Naive B cell (primary cell): ENCODE measurements at places on chromosomes 2 and 18. TPM values are rescaled to one million over a fixed set of nuclear protein-coding genes. Genes with fewer than 3 reads are reported as not detected.
A peak's percentile ranks its signal among the peaks of the same experiment; 100 is the strongest.

The DSC3 gene
- not detected for polyA plus RNA-seq

GRCh38 chr2:222835143-222835822 lies 25.6 kb upstream of the ACSL3 start:
- H3K36me3 ChIP-seq: peaks cover 8% of the 10 kb centered on the region
- no peak for DNase-seq
- no peak overlapping the region for H3K4me3 ChIP-seq
- no peaks in the 10 kb centered on the region for H3K4me1 ChIP-seq
- no peak overlapping the region for H3K27ac ChIP-seq

DNA sequence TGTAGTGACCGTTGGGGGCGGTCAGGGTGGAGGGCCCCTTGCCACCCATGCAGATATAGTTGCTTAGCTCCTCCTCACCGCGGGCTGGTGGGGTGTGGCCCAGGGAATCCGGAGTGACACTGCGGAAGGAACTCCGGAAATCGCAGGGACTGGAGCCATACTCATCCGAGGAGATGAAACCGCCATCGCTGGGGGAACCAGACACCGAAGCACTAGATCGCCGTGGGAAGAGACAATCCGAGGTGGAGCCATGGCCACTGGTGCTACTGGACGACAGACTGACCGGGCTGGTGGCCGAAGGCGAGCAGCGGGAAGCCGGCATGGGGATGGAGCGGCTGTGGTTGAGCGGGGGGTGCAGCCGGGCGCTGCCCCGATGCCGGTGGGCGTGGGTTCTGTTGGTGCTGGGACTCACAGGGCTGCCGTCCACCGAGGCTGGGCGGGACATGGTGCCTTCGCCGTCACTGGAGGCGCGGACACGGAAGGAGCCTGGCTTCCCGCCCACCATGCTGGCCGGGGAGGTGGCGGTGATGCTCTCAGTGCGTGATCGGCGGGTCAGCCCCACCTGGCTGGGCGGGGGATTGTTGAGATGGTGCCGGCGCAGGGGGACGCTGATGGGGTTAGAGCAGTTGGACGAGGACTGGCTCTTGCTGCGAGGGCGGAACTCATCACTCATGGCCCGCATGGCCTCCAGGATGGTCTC lies 2.2 kb downstream of the IRS1 start:
- no peak overlapping the region for H3K27ac ChIP-seq
- H3K4me3 ChIP-seq: peak overlapping the region; percentile 67
- no peaks in the 10 kb centered on the region for H3K36me3 ChIP-seq

The CCDC178 gene
- not detected for polyA plus RNA-seq

GRCh38 chr2:55965276-55965675 lies 41.7 kb upstream of the EFEMP1 start:
- no peaks in the 10 kb centered on the region for H3K36me3 ChIP-seq
- H3K4me3 ChIP-seq: no peak overlapping the region
- DNase-seq: no peak
- H3K27me3 ChIP-seq: peaks cover 25% of the 10 kb centered on the region
- no peaks in the 10 kb centered on the region for H3K4me1 ChIP-seq
- H3K27ac ChIP-seq: no peak overlapping the region

The GCFC2 gene
- polyA plus RNA-seq: 37.0 TPM

The L3MBTL4 gene
- polyA plus RNA-seq: 7.0 TPM

The MRPL44 gene
- polyA plus RNA-seq: 40.6 TPM

The FSHR gene
- polyA plus RNA-seq: not detected

- DNase-seq: no peak
- H3K27ac ChIP-seq: peak overlapping the region; percentile 39
- peaks cover 3% of the 10 kb centered on the region for H3K27me3 ChIP-seq
- H3K4me3 ChIP-seq: no peak overlapping the region
- H3K4me1 ChIP-seq: peaks cover 8% of the 10 kb centered on the region
- H3K36me3 ChIP-seq: peaks cover 5% of the 10 kb centered on the region
These were observed 539.0 kb upstream of the TNP1 start for GRCh38 chr2:217398860-217399259.

The TMEM178A gene
- not detected for polyA plus RNA-seq

DNA sequence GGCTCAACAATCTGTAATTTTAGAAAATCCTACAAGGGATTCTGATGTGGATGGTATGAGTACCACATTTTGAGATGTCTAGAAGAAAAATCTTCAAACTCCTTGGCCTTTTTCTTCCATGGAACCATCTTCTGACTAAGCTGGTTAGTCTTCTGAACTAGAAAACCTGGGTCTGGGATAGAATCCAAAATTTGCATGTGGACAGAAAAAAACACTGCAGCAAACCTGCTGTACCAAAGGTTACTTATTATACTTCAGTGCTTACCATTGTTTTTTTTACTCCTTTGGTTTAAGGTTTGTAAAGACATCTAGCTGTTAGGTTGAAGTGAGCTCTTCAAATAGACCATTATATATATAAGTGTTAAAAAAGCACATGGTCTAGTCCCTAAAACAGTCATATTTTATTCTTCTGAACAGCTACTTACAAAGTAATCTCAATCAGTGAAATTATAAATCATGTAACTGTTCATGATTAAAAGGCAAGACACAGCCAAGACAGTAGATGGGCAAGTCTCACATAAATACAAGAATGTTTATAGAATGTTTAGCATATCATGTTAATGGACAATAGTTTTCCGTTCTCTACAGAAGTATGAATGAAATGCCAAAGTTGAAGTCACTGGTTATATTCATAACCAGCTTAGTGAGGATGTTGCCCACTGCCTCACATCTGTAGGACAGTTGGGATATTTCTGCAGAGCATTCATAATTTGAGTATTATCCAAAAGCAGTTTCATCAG lies 85.5 kb downstream of the ORC4 start:
- H3K4me1 ChIP-seq: no peaks in the 10 kb centered on the region
- no peak for DNase-seq
- H3K36me3 ChIP-seq: peaks cover 12% of the 10 kb centered on the region
- no peak overlapping the region for H3K27ac ChIP-seq
- no peak overlapping the region for H3K4me3 ChIP-seq
- no peaks in the 10 kb centered on the region for H3K27me3 ChIP-seq

DNA sequence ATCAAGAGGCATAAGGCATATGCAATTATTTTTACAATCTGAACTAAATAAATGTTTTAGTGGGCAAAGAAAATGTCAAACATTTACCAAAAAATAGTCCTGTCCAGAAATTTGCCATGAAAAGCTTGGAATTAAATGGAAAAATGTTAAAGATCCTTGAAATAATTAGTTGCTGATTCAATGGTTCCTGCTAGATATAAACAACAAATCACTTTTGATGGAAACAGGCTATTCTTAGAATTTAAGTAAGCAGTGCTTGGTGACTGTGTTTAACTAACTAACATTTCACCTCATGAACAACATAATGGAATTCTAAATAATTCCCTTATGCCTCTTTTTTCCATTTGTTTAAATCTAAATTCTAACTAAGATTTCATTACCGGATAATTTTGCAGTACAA lies 3.9 kb downstream of the RND3 start:
- no peak overlapping the region for H3K27ac ChIP-seq
- no peak for DNase-seq
- H3K27me3 ChIP-seq: peaks cover 54% of the 10 kb centered on the region
- no peaks in the 10 kb centered on the region for H3K36me3 ChIP-seq
- peaks cover 9% of the 10 kb centered on the region for H3K4me1 ChIP-seq

The POTEC gene
- not detected for polyA plus RNA-seq

GRCh38 chr2:206840999-206841398 lies 75.6 kb downstream of the FASTKD2 start:
- H3K27ac ChIP-seq: peak overlapping the region; percentile 59
- H3K27me3 ChIP-seq: no peaks in the 10 kb centered on the region
- no peak for DNase-seq
- H3K36me3 ChIP-seq: no peaks in the 10 kb centered on the region
- no peaks in the 10 kb centered on the region for H3K4me1 ChIP-seq
- H3K4me3 ChIP-seq: no peak overlapping the region

- H3K4me1 ChIP-seq: peaks cover 20% of the 10 kb centered on the region
- peak; percentile 4 for DNase-seq
- H3K36me3 ChIP-seq: no peaks in the 10 kb centered on the region
- H3K27me3 ChIP-seq: no peaks in the 10 kb centered on the region
- H3K4me3 ChIP-seq: peak overlapping the region; percentile 85
- peak overlapping the region; percentile 92 for H3K27ac ChIP-seq
These were observed 52.0 kb downstream of the KIF5C start for GRCh38 chr2:148926981-148927401.

The FTCDNL1 gene
- 1.7 TPM for polyA plus RNA-seq

The MTCL1 gene
- 0.26 TPM for polyA plus RNA-seq

The HRH4 gene
- not detected for polyA plus RNA-seq

- peaks cover 5% of the 10 kb centered on the region for H3K36me3 ChIP-seq
- peaks cover 60% of the 10 kb centered on the region for H3K4me1 ChIP-seq
- DNase-seq: peak; percentile 43
- no peaks in the 10 kb centered on the region for H3K27me3 ChIP-seq
These were observed 20.9 kb upstream of the TANK start for GRCh38 chr2:161139098-161139987.

GRCh38 chr18:54957296-54957832 lies 1.9 kb downstream of the CCDC68 start:
- no peak overlapping the region for H3K4me3 ChIP-seq
- H3K36me3 ChIP-seq: no peaks in the 10 kb centered on the region
- H3K4me1 ChIP-seq: peaks cover 4% of the 10 kb centered on the region
- peaks cover 57% of the 10 kb centered on the region for H3K27me3 ChIP-seq

DNA sequence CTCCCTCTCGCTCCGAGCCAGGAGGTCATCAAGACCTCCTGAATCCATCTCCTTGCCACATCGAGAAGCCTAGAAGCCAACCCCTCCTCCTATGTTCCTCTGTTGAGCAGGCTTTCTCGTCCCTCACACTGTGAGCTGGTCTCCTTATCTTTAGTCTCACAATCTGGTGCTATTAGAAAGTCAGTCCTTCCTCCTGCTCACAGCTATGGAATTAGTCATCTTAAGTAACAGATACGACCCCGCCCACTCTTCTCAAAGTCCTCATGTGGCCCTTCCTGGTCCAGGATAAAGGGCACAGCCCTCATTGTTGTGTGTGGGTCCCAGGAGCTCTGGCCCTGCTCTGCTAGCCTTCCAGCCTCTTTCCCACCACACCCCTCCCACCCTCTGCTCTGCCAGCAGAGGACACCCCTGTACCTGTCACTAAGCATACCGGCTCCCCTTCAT lies 41.4 kb upstream of the TRIB2 start:
- H3K36me3 ChIP-seq: peaks cover 6% of the 10 kb centered on the region
- peaks cover 3% of the 10 kb centered on the region for H3K27me3 ChIP-seq
- H3K4me3 ChIP-seq: no peak overlapping the region
- peak overlapping the region; percentile 60 for H3K27ac ChIP-seq
- no peaks in the 10 kb centered on the region for H3K4me1 ChIP-seq

GRCh38 chr2:10947005-10947440 lies 35.3 kb downstream of the KCNF1 start:
- no peaks in the 10 kb centered on the region for H3K36me3 ChIP-seq
- no peak for DNase-seq
- peaks cover 24% of the 10 kb centered on the region for H3K27me3 ChIP-seq
- no peak overlapping the region for H3K27ac ChIP-seq

The SNORC gene
- not detected for polyA plus RNA-seq

GRCh38 chr2:68564426-68564825 lies 79.0 kb upstream of the PROKR1 start:
- no peak overlapping the region for H3K4me3 ChIP-seq
- H3K4me1 ChIP-seq: no peaks in the 10 kb centered on the region
- H3K27ac ChIP-seq: no peak overlapping the region
- no peaks in the 10 kb centered on the region for H3K36me3 ChIP-seq

GRCh38 chr2:63057249-63058143 lies 6.9 kb downstream of the OTX1 start:
- H3K27me3 ChIP-seq: peaks cover 80% of the 10 kb centered on the region
- DNase-seq: peak; percentile 18
- no peak overlapping the region for H3K27ac ChIP-seq
- peak overlapping the region; percentile 73 for H3K4me3 ChIP-seq

The FBLN7 gene
- not detected for polyA plus RNA-seq

The SPATA3 gene
- not detected for polyA plus RNA-seq

DNA sequence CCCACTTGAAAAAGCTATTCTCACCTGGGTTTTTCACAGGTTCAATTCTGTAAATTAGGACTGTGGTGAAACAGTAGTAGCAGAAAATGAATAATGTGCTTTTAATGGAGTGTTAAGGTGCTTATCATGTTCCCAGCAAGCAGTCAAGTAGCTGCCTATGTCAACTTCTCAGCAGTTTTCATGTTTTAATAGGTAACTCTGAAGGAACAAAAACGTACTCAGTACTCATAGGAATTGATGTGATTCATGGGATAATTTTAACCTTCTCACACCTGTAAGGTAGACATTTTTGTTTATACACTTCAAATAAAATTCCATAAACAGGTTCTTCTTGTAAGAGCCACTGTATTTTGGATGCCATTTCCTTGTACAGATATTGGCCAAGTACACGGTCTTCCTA lies 801.6 kb downstream of the MBD2 start:
- no peak overlapping the region for H3K27ac ChIP-seq
- H3K4me1 ChIP-seq: no peaks in the 10 kb centered on the region
- DNase-seq: no peak
- no peaks in the 10 kb centered on the region for H3K27me3 ChIP-seq
- no peak overlapping the region for H3K4me3 ChIP-seq
- no peaks in the 10 kb centered on the region for H3K36me3 ChIP-seq

The DYSF gene
- not detected for polyA plus RNA-seq

GRCh38 chr2:23624378-23624777 lies 239.4 kb downstream of the KLHL29 start:
- no peaks in the 10 kb centered on the region for H3K4me1 ChIP-seq
- no peak for DNase-seq
- H3K36me3 ChIP-seq: peaks cover 28% of the 10 kb centered on the region

The REEP1 gene
- polyA plus RNA-seq: not detected

DNA sequence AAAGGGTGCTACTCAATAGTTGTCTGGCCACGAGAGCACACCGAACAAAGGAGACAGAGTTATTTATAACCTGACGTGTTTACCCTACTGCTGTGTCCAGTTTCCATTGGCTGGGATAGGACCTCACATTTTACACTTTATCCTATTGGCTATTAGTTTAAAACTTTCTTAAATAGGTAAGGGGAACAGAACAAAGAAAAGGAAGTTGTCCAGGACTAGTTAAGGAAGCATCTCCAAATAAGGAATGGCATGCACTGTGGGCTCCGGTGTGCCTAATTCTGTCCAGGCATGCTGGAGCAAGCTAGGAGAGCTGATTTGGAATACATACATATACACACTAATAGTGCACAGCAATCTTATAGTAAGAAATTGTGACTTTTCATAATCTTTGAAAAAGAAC lies 72.2 kb downstream of the CAB39 start:
- no peak overlapping the region for H3K4me3 ChIP-seq
- peaks cover 54% of the 10 kb centered on the region for H3K36me3 ChIP-seq
- peak overlapping the region; percentile 4 for H3K27ac ChIP-seq
- no peaks in the 10 kb centered on the region for H3K27me3 ChIP-seq
- no peak for DNase-seq

The CROCC2 gene
- polyA plus RNA-seq: not detected
